ENCODE measurements at places on chromosomes 16 and 17.

DNA sequence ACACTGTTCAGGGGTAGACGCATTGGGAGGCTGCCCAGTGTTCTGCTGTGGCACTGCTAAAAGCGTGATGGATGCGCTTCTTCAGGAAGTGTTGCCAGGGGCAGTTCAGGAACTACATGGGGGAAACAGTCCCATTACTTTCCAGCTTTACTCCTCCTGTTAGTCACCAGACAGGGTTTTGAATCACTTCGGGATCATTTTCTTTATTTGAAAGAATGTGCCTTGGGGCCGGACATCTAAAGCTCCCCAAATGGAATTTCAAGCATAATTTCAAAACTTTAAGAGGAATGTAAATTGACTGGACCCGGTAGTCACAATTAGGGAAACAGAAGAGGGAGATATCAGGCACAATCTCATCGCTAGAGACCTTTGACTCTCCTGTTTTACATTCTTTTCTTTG is 1.3 kb upstream of the KRTAP2-1 start:
- DNase-seq, result no peak

DNA sequence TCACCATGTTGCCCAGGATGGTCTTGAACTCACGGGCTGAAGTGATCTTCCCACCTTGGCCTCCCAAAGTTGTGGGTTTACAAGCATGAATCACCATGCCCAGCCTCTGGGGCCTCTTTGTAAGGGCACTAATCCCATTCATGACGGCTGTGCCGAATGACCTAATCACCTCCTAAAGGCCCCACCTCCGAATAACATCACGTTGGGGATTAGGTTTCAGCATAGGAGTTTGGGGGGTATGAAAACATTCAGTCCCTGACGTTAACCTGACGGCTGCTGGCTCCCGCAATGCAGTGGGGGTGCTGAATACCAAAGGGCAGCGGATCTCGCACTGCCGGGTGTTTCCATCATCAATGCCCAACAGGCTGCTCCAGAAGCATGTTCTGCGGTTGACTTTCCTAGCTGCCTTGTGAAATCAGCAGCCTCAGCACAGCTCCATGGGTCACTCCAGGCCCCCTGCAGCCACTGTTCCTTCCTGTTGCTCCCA is 120.8 kb upstream of the SEC14L1 start:
- no peak for DNase-seq

- no peak for DNase-seq
Observed at GRCh38 chr16:72166151-72166550, 5.8 kb downstream of the PMFBP1 start.

GRCh38 chr16:84459941-84460405 is 44.5 kb downstream of the MEAK7 start:
- DNase-seq, result no peak

GRCh38 chr16:53872248-53873221 is 168.6 kb downstream of the FTO start:
- DNase-seq, result no peak

DNA sequence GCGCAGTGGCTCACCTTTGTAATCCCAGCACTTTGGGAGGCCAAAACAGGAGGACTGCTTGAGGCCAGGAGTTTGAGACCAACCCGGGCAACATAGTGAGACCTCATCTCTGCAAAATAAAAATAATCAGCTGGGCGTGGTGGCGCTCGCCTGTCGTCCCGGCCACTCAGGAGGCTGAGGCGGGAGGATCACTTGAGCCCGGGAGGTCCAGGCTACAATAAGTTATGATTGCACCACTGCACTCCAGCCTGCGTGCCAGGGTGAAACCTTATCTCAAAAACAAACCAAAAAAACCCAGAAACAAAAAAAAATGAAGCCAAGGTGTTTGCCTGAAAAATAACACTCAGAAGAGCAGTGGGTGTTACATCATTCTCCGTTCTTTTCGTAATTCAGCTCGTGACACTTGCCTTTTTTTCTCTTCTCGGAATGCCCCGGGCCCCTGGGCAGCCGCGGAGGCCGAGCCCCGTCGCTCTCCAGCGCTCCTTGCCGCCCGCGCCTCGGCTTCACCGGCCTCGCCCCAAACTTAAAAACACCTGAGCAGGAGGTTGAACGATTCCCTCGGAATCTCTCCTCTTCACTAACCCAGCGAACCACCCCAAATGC is 17.0 kb downstream of the PRCD start:
- no peak for DNase-seq

GRCh38 chr17:61366715-61367413 is 32.8 kb upstream of the TBX2 start:
- DNase-seq, result peak; percentile 44

DNA sequence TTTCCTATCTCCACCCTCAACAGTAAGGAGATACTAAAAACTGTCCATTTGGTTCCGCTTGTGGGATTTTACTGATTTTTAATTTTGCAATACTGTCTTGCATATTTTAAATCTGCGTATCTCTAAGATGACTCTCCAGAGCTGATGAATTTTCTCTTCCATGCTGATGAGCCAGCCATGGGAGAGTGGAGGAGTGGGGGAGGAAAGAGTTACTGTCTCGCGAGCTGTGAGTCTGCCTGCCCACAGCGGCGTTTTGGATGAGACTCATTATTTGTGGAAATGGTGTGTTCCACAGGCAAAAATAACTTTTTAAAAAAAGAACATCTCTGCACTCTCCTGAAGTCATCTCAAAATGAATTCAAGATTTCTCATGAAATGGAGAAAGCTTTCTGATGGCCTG is 34.6 kb upstream of the MYOCD start:
- no peak for DNase-seq

DNA sequence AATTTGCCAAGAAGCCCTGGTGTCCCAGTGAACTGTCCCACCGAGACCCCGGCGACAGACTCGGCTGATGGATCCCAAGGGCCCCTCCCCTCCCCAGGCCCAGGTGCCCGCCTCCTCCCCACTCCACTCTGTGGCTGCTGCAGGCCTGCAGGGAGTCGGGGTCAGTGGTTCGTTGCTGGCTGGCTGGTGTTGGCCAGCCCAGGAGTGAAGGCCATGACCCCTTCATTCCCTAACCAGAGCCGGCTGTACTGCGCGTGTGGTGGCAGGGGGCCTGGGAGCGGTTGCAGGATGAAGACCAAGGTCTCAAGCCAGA is 9.2 kb upstream of the TBX2 start:
- no peak for DNase-seq

DNA sequence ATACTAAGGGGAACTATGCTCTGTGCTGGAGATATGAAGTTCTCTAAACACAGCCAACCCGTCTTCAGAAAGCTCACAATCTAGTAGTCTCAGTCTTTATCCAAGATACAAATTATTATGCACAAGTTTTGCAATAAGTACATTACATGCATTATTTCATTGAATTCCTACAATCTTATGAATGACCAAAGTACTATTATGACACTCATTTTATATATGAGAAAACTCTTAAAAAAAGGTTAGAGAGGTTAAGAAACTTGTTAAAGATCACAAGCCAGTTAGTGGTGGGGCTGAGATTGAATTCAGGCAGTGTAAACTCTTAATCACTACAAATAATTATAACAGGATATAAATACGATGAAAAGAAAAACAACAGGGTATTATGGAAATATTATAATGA is 4.7 kb upstream of the BRIP1 start:
- no peak for DNase-seq

GRCh38 chr16:26952411-26952810 is 114.3 kb upstream of the C16orf82 start:
- no peak for DNase-seq

DNA sequence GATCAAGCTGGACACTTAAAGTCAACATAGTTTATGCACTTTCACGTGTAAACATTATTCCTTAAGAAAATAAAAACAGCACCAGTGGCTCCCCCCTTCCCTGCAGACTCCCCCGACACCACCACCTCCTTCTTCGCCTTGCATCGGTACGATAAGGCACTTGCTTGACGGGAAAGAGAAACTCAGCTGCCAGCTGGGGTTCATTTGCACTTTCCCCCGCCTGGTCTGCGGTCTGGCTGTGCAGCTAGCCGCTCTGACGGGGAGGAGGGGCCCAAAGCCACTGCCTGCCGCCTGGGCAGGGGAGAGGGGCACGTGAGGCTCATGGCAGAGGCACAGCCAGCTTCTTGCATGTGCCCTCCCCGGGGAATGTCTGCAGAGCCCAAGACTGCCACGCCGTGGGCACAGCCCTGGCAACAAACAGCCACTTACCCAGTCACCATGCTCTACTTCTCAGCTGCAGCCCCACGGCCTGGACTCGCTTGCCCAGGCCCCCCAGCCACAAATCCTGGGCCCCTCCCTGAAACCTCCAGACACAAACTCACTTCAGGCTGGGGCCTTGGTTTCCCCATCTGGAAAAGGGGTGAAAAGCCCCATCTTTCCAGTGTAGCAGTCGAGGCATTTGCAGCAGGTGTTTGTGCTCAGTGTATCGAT is 16.5 kb upstream of the PRM1 start:
- DNase-seq, result no peak

- DNase-seq, result no peak
Observed at GRCh38 chr17:73783945-73784603, 139.8 kb upstream of the SDK2 start.

DNA sequence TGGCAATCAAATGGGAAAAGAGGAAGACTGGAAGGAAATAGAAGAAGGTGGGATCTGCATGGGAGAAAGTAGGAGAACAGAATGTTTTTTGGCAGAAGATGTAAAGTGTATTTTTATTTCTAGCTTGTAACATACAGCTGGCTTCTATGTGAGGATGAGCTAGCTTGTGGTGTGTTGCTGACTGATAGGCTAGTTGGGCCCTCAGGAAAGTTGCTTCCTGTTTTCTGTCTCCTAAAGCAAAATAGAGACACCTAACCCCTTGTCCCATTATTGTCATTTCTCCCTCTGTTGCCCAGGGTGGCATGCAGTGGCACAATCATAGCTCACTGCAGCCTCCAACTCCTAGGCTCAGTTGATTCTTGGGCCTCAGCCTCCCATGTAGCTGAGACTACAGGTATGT is 15.9 kb downstream of the TNRC6A start:
- no peak for DNase-seq

- DNase-seq, result no peak
Observed at GRCh38 chr17:17666111-17666714, 15.0 kb upstream of the RAI1 start.

GRCh38 chr17:34151102-34151501 is 104.0 kb upstream of the CCL2 start:
- DNase-seq, result no peak

DNA sequence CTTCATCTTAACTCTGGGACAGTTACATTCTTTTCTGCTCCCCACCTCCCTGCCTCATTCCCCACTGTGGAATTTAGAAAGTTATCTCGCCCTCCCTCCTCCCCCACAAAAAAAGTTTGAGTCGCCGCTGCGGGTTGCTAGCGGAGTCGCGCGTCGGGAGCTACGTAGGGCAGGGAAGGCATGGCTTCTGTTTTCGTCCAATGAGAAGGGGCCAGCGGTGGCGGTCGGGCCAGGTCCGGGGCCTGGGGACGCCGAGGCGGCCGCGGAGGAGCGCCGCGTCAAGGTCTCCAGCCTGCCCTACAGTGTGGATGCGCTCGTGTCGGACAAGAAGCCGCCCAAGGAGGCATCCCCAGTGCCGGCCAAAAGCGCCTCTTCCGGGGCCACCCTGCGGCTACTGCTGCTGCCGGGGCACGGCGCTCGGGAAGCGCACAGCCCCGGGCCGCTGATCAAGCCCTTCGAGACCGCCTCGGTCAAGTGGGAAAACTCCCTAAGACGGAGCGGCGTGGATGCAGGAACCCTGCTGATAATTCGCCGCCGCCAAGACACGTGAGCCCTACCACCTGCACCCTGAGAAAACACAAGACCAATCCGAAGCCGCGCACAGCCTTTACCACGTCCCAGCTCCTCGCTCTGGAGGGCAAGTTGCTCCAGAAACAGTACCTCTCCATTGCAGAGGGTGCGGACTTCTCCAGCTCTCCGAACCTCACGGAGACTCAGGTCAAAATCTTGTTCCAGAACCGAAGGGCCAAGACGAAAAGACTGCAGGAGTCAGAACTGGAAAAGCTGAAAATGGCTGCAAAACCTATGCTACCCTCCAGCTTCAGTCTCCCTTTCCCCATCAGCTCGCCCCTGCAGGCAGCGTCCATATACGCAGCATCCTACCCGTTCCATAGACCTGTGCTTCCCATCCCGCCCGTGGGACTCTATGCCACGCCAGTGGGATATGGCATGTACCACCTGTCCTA is 8.9 kb downstream of the OR4D1 start:
- no peak for DNase-seq

DNA sequence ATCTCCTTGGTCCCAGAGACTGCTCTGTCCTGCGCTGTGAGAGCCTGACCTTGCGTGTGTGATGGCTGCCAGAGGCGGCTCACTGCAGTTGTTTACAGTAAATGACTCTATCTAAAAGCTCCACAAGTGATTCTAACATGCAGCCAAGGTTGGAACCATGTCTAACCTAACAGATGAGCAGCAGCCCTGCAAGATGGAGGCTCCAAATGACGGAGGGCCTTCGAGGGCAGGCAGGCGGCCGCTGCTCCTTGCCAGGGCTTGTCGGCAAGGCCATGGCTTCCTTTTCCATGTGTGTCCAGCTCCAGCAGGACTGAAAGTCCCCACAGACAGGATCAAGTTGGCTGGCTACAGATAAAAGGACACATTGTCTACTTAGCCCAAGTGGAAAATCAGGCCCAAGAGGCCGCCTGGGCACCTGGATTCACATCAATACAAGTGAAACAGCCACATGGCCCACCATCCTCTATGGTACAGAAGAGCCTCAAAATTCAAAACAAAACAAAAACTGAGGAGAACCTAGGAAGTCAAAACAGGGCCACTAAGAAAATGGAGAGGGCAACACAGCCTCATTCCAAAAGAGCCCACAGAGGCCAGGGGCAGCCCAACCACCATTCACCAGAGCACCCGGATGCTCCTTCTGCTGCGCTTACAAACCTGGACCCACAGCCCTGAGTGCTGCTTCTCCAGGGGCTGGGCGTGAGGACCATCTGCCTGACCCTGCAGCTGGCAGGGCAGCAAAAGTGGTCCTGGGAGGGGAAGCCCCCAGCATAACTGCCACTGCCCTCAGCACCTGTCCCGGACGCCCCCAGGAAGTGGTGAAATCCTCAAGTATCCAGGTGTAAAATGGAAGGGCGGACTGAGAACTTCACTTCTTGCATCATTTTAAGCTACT is 65.0 kb downstream of the AMFR start:
- DNase-seq, result no peak

DNA sequence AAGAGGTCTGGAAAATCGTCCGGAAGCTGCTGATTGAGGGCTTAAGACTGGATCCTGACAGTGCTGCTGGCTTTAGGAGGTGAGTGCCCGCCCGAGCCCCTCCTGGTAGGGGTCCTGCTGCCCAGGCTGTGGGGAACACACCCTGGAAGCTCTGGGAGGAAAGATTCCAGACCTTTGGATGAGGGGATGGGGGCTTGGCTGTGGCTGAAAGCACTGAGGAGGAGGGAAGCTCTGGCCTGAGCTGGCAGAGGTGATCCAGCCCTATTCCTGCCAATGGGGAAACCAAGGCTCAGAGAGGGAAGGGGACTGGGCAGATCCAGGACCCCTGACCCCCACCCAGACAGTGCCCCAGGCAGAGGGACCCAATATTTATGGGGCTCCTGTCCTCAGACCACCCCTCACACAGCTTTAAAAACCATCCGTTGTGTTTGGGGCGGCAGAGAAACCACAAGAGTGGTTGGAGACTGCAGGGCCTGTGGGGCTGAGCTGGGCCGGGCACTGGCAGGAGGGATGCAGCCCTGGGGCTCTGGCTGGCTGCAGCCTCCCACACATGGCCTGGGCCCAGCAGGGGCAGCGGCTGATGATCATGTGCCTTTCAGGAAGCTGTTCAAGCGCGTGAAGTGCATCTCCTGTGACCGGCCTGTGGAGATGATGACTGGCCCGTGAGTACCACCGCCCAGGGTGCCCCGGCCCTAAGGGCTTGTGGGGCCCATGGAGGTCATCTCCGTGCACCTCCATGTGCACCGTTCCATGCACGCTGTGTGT is 22.8 kb downstream of the UBALD1 start:
- no peak for DNase-seq

All from NCI-H2081 treated with DMSO at 0.1 percent for 48 hours (cell line).